ENCODE measurements at places on chromosomes 12 and 14.

- DNase-seq = no peak
Measured at GRCh38 chr14:100674428-100674827, 52.3 kb upstream of the DLK1 start.

DNA sequence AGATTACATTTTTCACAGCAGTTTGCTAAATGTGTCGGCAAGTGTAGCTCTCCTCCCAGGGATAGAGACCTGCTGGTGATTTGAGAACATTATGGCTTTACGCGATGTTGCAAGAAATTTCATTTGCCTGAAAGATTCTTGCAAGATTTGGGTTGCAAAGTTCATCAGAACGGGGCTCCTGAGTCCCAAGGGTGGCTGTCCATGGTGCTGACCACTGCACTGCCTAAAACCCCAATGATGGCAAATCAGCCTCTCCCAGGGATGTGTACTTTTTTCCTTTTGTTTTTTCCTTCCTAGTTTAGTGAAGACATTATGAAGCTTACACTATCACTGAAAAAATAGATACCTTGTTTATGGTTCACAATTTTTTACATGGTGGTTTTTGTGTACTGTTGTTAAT, 85.4 kb downstream of the WSCD2 start:
- no peak for DNase-seq

DNA sequence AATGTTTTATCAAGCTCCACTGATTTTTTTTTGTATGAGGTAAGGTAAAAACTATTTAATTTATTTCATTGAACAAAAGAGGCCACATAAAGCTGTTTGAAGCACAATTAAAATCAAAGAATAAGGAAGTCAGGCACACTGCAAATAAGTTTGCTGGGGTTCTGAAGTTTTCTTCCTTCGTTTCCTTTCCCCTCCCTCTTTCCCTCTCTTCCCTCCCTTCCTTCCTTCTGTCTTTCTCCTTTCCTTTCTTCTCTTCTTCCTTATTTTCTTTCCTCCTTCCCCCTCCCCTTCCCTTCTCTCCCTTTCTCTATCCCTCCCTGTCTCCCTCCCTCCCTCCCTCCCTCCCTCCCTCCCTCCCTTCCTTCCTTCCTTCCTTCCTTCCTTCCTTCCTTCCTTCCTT, 78.7 kb downstream of the ALX1 start:
- no peak for DNase-seq

DNA sequence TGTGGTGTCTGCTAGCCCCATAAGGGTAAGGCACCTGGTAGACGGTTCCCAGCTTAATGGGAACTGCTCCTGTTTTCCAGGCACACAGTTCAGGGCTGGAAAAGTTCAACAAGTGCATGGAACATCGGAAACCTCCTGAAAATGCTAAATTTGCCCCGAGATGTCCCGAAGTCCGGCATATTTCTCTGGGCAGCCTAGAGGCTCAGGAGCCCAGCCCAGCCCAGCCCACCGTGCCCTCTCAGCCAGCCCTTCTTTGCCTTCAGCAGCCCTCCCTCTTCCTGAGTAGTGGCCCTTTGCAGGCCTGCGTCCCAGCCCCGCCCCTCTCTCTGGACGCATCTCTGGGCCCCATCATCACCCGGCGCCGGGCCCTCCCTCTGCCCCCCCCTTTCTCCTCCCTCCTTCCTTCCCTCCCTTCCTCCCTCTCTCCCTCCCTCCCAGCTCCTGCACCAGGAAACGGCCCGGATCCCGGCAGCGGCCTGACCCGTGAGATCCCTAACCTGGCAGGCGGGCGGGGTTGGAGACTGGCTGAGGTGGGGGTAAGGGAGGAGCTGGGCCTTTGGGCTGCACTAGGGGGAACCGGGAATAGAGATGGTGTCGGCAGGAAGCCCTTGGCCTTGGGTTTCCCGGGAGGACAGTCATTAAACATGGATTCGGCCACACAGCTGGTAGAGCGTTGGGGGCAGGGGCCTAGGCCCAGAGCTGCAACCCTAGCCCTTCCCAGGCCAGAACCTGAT, at the start of gene BCL2L2:
Gene BCL2L2 (plus strand): TSS at position 422 of the 734 bp plus-strand sequence. CDS start 935 bp downstream, outside the sequence.
- peak; percentile 77 for DNase-seq

All from thoracic aorta (tissue), 2 donors.